Forelimb muscle (tissue), 1 donor: ENCODE measurements at places on chromosomes 16 and 17. TPM values are rescaled to one million over a fixed set of nuclear protein-coding genes. Genes with fewer than 3 reads are reported as not detected.

DNA sequence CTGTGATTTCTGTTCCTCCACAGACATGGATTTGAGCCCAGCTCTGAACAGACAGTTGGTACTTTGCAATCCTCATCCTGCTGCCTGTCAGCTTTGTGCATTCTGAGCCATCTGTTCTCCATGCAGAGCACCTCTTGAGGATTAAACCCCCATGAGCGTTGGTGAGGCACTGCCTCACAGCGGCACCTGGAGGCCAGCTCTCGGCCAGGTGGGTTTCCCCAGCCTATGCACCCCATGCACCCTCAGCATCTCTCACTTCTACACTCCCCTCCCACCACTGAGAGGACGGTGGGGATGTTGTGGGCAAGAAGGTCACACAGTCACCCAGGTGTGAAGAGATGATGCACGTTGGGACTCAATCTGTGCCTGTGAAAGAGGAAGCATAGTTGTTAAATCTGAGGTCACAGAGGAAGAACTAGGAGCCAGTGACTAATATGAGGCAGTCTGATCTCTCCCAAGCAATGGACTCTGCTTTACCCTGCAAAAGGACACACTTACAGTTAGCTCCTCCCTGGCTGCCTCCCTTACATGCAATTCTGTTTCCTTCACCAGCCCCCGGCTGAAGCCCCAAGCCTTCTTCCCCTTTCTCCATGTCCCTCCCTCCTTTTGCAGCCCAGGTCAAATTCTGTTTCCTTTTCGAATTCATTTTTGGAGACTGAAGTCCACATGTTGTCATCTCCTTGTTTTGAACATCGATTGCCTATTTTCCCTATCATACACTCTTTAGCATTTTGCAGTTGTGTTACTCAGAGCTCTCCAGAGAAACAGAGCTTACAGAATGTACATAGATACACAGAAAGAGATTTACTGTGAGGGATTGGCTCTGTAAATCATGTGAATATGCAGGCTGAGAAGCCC, 58.5 kb downstream of the HS3ST3B1 start:
- DNase-seq: no peak

DNA sequence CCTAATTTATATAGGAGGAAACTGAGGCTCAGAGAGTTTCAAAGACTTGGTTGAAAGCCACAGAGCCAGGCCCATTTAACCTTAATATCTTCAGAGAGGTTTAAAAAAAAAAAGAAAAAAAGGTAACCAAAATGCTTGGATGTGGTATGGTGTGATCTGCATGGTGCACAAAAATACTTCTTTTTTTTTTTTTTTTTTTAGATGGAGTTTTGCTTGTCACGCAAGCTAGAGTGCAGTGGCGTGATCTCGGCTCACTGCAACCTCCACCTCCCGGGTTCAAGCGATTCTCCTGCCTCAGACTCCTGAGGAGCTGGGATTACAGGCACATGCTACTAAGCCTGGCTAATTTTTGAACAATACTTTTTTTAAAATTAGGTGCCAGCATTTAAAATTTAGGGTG, 101.8 kb downstream of the XYLT1 start:
- no peak for DNase-seq

NKIRAS2 gene
- 47.9 TPM for polyA plus RNA-seq

- no peak for DNase-seq
These were observed 2.6 kb downstream of the SLC16A6 start for GRCh38 chr17:68288375-68288774.

EPOP gene
- polyA plus RNA-seq: 0.51 TPM

DNA sequence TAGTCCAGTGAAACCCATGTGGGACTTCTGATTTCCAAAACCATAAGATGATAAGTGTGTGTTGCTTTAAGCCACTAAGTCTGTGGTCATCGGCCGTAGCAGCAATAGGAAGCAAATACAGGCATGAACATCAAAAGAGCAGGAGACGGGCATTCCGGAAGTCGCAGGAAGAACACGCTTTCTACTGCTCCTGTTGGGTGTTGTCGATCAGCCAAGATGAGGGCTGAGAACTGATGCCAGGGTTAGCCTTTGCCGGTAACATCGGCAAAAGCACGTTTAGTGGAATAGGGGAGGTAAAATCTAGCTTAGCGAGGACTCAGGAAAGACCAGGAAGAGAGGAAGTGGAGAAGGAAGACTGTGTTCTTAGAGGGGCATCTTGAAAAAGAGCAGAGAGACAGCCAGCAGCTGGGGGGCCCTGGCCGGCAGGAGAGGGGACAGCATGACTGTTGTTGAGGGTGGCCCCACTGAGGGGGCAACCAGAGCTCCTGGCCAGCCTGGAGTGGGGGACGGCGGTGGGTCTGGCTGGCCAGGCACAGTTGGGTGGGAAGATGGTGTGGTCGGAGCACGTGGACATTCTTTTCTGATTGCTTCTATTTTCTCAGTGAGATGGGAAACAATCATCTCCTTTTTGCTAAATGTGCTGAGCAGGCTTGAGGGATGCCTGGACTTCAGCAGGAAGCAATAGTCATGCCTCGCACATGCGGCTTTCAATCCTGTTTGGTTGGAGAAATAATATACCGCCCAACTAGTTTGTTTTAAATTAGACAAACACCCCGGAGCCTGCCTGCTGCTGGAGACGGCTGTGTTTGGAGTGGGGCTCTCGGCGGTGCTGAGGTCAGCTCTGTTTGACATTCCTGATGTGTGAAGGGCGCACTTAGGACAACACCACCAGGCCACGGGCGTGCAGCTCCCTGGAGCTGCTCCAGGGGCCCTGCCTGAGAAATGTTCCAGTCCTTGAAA, 109.9 kb downstream of the METRNL start:
- no peak for DNase-seq

- no peak for DNase-seq
These were observed 354 bp upstream of the ESRP2 start for GRCh38 chr16:68236137-68236825.

DNA sequence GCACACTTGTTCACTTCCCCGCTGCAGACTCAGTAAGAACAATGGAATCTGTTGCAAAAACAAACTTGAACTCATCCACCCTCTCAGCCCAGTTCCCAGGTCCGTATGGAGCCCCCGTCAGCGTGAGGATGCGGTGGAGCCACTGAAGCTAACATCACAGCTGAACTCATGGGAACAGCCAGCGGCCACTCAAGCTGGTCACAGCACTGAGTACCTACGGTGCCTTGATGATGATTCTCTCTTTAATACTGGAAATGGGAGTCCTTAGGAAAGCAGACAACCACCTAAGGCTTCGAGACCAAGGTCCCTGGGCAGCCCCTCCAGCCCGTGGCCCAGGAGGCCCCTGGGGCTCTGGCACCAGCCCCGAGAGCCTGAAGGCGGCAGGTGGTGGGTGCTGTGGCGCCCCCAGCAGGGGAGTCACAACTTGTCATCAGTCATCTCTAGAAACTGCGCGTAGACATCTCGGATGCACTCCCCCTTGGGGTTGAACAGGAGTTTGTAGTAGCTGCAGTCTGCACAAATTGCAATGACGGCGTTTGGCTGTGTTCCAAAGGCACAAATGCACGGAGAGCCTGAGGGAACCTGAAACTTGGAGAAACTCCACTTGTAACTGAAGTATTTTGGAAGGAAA, 31.0 kb upstream of the RHOT1 start:
- peak; percentile 67 for DNase-seq

DNA sequence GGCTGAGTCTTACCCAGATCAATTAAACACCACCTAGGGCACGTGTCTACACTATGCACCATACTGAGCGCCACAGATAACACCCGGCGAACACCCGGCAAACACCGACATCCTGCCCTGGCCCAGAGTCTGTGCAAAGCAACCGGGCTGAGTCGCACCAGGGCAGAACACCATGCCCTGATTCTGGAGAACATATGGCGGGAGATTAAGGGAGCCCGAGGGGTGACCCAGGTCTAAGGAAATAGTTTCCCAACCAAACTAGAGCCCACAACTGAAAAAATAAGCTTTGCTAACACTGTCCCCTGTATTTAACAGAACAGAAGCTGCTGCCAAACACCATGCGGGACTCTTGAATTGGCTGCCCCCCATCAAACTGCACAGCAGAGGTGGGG, 22.1 kb downstream of the MYO18A start:
- no peak for DNase-seq

MYH11 gene
- polyA plus RNA-seq: 10.3 TPM

- DNase-seq: no peak
These were observed 428.8 kb downstream of the WWOX start for GRCh38 chr16:78528265-78528664.

DNA sequence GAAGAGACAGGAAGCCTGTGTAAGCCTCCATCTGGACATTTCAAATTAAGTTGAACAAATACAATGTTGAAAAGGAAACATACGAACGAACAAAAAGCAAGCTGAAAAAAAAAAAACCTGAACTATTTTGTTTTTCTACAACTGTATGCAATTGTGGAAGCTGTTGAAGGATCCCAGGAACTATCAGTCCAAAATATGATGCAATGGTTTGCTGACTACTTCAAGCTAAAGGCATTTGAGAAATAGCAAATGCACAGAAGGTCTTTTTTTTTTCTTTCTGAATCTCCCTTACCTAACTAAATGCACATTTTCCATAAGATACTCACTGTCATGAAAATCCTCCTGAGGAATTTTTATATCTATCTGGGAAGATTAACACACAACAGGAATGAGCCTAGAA, 40.2 kb downstream of the MAF start:
- DNase-seq: no peak

DNA sequence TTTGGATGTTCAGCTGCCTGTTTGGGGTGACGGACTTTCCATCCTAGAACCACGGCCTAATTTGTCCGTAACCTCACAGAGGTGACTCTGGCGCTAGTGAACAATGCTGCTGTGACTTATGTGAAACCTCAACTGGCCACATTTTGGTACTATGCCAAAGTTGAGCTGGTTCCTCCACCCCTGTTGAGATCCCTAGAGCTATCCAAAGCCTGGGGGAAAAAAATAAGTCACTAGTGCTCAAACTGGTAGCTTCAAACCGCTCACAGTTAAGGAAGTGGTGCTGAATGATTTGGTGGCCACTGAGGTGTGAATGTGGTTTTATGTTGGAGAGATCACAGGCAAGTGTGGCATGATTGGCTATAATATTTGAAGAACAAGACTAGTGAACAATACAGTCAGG, 11.3 kb upstream of the TUBG2 start:
- no peak for DNase-seq

- DNase-seq: no peak
These were observed 13.2 kb upstream of the TMEM100 start for GRCh38 chr17:55735731-55736405.

GRCh38 chr17:6233856-6234255, 163.7 kb downstream of the WSCD1 start:
- DNase-seq: no peak

DNA sequence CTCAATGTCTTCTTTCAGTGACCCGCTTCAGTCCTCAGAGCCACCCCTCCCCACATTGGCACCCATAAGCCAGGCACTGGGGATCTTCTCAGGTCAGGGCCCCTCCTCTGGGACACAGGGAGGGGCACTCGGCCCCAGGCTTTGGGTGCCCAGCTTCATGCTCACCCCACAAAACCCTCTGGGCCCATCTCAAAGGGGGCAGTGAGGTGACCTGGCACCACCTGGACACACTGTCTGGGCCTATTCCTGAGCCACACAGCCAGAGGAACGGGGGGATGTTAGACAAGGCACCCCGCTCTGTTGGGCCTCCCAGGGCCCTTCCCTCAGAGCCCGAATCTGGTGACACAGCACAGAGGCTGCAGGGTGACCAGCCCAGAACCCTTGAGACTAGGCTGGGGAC, 36.1 kb downstream of the TNFRSF13B start:
- DNase-seq: no peak
